ENCODE measurements at places on chromosomes 1 and 21.

DNA sequence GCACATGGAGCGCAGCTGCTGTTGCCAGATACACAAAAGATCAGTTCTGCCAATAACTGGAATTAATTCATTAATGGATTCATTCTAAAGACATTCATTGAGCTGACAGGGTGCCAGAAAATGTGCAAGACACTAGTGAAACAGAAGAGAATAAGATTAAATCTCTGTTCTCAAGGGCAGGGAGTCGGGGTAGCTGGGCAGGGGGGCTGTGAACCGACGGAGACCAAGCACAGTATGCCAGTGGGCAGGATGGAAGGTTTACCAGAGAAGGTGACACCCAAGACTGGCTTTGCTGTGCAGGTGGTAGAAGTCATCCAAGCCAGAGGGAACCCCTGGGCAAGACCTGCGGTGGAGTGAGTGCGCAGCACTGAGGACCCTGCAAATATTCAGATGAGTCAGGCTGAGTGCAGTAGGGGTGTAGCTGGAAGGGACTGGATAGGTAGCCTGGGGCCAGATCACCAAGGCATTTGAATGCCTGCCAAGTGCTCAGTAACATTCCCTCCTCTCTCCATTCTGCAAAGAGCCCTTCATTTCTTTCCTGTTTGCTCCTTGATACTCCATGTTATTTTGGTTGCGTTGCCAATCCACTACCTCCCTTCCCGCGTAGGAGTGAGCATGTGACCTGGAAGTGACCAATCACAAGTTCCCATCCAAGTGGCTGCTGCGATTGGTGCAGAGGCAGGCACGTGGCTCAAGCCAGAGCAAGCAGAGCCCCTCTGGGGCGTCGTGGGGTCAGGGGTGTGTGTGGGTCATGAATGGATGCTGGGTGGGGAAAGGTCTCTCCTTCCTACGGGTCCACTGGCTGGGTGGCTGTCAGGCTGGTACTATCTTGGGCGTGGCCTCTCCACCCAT lies 413.1 kb downstream of the PTPRU start:
- DNase-seq = no peak

DNA sequence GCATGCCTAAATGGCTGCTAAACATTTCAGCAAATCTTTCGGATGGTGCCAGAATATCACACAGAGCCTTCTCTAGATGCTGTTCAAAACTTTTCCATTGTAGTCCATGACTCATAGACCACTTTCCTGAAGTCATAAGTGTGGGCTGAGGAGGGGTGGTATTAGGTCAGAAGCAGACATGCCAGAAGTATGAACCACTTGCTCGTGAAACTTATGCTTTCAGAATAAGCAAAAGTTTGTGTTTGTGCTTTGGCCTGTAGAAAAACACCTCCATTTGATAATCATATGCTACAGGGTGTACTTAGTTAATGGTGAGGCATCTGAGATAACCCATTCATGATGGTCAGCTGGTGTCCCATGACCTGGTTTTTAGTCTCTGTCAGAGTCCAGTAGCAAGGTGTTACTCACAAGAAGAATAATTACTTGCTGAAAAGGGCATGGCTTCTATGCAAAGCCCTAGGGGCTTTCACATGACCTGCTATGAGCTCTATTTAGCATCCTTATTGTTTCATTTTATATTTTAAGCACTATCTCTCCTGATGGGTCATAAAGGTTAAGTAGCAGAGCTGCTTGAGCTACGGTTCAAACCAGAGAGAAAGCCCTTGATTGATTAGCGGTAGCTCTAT lies 183.1 kb upstream of the IVNS1ABP start:
- no peak for DNase-seq

DNA sequence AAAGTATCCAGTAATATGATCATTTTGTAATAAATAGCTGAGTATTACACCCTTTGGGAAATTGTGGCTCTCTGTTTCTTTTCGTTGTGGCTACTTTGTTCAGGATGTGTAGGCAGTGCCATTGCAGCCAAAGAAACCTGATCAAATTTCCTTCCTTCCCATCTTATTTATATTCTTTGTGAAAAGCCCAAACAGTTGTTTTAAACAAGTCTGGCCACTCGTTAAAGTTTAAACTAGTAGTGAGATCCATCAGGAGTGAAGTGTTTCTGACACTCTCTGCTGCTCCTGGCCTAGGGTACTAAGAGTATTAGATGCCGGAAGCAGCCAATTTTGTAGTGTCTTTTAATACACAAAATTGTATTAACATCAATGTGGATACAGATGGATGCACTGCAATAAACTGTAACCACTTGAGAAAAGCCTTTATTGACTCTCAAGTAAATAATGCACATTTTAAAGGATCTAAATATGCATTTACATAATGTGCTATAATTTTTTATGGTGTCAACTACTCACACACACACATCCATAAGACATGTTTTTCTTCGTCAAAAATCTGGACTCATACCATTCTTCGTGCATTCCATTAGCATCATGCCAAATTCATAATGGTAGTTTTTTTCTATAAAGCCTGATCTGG lies 317.9 kb downstream of the NFIA start:
- no peak for DNase-seq

DNA sequence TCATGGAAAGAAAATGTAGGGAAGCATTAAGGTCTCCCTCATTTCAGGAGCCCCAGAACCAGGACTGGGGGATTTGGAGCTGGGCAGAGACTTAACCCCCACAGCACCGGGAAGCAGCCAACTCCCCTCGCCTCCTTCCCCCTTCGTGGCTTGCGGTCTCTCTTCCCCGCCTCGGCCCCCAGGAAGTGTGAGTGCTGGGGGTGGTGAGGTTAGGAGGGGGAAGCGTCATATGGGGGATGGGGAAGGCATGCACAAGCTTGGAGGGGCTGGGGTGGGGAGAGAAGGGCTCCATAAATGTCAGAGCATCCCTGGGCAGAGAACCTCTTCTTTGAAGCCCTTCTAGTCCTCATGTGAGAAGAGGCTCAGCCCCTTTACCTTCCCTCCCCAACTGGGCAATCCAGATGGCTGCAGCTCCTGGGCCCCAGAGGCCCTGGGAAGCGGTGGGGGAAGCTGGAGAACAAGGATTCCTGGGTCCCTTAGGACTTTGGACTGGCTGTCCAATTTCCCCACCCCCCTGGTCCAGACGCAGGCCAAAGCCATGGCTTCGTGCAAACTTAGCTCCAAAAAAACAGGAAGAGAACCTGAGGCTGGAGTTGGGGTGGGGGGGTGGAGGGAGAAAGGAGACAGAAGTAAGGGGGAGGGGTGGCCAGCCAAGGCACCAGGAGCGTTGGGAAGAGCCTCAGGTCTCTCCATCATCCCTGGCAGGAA lies 7.8 kb downstream of the ZBTB7B start:
- DNase-seq = no peak

GRCh38 chr1:199132006-199132405 lies 493.2 kb downstream of the PTPRC start:
- DNase-seq = no peak

GRCh38 chr1:42957880-42958487 lies 684 bp downstream of the SLC2A1 start:
- peak; percentile 65 for DNase-seq

DNA sequence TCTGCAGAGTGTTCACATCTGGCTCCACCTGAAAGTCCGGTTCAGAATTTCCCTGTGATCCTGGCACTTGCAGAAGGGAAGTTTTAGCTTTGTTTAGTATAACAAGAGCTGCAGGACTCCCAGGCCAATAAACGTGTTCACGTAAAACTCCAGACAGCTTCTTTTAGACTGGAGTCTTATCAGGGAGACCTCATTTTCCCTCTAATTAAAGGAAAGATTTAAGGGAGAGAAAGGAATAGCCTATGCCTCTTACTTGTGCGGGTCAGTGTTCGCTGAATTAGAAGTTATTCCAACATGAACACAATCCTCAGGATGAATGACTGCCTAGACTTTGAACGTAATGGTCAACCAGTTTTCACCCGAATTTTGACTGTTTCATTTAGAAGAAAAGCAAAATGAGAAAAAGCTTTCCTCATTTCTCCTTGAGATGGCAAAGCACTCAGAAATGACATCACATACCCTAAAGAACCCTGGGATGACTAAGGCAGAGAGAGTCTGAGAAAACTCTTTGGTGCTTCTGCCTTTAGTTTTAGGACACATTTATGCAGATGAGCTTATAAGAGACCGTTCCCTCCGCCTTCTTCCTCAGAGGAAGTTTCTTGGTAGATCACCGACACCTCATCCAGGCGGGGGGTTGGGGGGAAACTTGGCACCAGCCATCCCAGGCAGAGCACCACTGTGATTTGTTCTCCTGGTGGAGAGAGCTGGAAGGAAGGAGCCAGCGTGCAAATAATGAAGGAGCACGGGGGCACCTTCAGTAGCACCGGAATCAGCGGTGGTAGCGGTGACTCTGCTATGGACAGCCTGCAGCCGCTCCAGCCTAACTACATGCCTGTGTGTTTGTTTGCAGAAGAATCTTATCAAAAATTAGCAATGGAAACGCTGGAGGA lies 202.1 kb upstream of the SGIP1 start:
- DNase-seq = peak; percentile 17

- no peak for DNase-seq
Measured at GRCh38 chr1:116002781-116003420, 26.6 kb downstream of the SLC22A15 start.

GRCh38 chr1:55288245-55288644 lies 73.1 kb upstream of the USP24 start:
- DNase-seq = no peak

DNA sequence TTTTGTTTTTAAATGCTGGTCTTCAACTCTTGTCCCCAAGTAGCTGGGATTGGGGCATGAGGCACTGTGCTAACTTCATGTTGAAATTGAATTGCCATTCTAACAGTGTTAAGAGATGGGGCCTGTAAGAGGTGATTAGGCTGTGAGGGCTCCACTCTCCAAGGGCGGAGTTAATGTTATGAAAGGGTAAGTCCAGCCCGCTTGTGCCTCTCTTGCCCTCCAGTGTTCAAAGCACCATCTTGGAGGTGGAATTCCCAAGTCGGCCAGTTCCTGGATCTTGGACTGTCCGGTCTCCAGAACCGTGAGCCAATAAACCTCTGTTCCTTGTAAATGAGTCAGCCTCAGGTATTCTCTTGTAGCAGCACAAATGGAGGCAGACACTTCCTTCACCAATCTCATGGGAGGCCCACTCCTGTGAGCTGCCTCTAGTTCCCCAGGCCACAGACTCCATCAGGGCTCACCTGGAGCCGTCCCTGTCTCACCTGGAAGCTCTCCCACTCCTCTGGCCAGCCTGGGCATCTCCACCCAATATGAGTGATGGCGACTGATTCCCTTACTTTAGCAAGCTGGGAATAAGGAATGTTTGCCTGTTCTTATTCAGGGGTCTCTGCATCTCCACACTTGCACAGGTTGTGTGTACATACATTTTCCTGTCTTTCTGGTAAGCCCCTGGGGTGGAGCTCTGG lies 15.5 kb downstream of the IBA57 start:
- DNase-seq = no peak

DNA sequence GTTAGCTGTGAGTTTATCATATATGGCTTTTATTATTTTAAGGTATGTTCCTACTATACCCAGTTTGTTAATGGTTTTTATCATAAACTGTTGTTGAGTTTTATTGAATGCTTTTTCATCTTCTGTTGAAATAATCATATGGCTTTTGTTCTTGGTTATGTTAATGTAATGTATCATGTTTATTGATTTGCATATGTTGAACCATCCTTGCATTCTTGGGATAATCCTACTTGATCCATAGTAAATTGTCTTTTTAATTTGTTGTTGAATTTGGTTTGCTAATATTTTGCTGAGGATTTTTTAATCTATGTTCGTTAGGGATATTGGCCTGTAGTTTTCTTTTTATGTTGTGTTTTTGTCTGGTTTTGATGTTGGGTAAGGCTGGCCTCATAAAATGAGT lies 185.6 kb downstream of the PAPPA2 start:
- no peak for DNase-seq

DNA sequence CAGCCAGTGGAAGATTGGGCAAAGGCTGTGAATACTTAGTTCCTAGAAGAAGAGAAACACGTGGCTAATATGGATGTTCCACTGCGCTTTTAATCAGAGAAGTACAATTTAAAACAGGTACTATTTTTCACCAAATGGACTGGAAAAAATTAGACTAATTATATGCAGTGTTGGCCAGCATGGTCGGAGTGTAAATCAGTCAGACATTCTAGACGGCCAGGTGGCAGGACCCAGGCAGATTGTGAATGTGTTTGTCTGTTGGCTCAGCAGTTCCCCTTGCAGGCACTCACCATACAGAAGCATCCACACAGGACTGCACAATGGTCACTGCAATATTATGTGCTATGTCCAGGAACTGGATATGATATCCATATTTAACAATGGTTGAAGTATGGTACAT lies 23.9 kb upstream of the SLC25A34 start:
- no peak for DNase-seq

DNA sequence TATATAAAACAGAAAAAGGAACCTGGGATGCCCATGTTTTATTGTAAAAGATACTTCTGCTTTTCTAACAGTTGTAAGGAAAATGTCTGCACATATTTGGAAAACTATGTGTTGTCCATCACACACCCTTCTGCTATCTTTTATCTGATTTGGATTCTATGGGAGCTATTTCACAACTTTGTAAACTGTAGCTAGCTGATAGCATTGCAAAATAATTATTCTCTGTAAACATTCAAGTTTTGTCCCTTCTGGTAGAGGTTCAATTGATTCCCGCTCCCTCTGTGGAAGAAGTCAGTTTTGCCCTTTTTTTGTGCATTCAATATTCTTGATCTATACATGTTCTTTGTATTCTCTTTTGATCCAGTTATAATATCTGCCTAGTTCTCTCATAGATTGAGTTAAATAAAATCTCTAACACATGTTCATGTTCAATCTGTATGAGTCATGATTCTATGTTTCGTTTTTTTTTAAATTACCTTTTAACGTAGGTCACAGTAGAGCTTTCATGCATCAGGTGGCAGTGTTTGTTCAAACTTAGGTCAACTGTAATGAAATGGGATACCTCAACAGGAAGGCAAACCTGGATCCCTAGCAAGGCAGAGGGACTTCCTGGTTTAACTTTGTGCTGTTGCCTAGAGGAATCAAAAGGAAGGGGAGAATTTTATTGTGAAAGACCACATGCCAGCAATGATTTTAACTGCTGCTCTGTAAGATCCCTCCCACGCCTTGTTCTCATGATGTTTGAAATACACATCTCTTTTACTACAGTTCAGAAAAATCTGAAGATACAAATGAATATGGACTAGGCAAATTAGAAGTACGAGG lies 26.0 kb upstream of the BCL9 start:
- no peak for DNase-seq

GRCh38 chr1:216281757-216282156 lies 141.5 kb downstream of the USH2A start:
- no peak for DNase-seq

DNA sequence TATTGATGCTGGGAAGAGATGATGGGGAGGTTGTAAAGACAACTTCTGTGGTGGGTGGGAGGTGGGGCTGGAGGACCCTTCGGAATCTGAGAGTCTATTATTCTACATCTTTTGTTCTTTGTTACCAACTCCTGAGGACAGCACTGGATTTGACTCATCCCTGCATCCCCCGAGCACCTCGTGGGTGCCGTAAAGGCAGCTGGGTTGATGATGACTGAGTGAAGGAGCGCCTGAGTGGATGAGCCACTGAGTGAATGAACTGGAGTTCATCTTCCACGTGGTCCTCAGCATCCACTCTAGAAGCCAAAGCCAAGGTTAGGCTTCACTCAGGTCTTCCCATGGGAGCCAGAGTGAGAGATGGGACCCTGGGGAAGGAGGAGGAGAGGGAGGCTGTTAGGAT lies 77.6 kb downstream of the LRRN2 start:
- DNase-seq = no peak

- DNase-seq = no peak
Measured at GRCh38 chr1:171911506-171911905, 70.2 kb downstream of the DNM3 start.

Measured in stimulated activated CD8-positive, alpha-beta memory T cell treated with anti-CD3 and anti-CD28 coated beads, Interleukin-12 subunit alpha, Interleukin-12 subunit beta, amount 100 ng/mL, for 4 hours (primary cell).